ENCODE measurements at places on chromosomes 1 and 21. TPM values are rescaled to one million over a fixed set of nuclear protein-coding genes. Genes with fewer than 3 reads are reported as not detected.

- ATAC-seq, result peak; percentile 44
Measured at GRCh38 chr1:78176448-78176847, 130.7 kb downstream of the GIPC2 start.

GRCh38 chr1:201379733-201380242, 2.3 kb upstream of the TNNT2 start:
- no peak for ATAC-seq

DNA sequence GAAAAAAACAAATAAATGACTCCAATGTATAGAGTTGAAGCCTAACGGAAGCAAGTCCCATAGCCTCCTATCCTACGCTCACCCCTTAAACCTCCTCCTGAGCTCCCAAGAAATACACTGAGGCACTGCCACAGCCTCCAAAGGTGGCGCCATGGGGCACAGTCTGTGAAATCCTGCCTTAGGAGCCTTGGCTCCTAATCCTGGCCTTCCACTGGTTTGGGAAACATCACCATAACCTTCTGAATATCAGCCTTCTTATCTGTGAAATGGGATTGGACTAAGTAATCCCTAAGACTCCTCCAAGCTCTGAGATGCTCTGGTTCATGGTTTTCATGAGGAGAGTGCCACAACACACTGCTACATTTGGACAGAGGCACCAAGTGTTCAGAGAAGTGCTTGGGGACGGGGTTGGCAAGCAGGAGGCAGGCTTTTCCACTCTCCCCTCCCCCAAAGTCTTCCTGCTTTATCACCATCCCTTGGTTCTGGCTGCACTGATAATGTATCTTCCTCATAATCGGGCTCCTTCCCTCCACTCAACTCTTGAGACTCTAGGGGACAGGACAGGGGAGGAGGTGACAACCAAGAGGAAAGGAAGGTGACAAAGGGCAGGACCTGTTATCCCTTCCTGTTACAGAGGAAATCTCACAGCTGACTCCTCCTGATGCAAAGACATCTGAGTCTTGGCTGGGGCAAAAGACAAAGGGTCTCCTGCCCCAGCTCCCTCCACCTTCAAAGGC, 2.7 kb downstream of the SLAMF7 start:
- no peak for ATAC-seq

DNA sequence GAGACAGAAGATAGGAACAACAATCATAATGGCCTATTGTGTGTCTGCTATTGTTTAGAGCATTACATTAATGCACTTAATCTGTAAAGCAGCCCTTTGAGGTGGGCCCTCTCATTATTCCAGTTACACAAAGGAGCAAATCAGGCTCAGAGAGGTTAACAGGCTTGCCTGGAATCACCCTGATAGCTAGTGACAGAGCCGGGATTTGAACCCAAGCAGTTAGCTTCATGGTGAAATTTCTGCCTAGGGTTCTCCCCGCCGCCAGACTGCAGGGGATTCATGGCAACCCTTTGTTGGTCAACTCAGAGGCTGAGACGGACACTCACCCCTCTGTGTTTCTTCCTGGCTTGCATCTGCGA, 7.1 kb downstream of the HEYL start:
- ATAC-seq, result no peak

DNA sequence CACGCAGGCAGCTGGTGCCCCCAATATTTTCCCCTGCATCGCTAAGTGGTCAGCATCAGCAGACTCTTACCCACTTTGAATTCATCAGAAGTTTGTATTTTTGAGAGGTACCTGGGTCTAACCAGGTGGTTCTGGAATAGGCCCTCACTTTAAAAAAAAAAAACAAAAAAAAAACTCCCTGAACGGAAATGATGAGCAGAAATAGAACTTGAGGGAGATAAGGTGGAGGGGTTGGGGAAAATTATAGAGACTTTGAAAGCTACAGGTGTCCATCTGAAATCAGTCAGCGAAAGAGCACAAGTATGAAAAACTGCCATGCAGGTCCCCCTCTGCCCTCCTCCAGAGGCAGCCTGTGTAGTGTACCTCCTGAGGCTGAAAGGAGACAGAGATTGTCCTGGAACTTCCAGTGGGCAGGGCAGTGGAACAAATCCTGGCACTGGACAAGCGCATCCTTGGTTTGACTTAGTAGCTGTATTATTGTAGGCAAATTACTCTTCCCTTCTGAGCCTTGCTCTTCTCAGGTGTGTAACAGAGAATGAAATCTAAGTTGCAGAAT, 1.2 kb downstream of the SLAMF7 start:
- ATAC-seq, result no peak

DNA sequence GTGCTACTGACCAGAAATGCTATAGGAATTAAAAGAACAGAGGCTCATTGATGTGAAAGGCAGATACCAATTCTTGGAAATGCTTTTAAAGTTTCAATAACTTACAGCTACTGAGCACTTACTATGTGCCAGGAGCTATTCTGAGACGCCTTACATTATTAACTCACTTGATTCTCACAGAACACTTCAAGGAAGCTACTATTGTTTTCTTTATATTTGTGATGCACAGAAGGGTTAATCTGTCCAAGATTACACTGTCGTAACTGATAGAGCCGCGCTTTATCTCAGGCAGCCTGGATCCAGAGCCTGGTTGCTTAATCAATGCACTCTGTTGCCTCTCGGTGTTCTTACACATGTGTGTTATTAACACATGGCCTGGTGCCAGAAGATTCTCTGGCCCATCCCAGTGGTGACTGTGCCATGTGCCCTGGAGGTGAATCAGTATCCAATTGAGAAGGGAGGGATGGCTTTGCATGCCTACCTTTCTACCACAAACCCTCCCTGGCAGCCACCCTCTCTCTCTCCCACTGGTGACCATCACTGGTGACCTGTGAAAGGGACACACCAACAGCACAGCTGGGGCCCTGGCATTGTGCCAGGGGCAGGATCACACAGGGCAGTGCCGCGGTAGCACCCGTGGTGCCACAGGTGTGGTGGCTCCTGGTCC, 8.8 kb downstream of the FMO1 start:
- ATAC-seq, result no peak

OR2AK2 gene
- total RNA-seq, result not detected

DNA sequence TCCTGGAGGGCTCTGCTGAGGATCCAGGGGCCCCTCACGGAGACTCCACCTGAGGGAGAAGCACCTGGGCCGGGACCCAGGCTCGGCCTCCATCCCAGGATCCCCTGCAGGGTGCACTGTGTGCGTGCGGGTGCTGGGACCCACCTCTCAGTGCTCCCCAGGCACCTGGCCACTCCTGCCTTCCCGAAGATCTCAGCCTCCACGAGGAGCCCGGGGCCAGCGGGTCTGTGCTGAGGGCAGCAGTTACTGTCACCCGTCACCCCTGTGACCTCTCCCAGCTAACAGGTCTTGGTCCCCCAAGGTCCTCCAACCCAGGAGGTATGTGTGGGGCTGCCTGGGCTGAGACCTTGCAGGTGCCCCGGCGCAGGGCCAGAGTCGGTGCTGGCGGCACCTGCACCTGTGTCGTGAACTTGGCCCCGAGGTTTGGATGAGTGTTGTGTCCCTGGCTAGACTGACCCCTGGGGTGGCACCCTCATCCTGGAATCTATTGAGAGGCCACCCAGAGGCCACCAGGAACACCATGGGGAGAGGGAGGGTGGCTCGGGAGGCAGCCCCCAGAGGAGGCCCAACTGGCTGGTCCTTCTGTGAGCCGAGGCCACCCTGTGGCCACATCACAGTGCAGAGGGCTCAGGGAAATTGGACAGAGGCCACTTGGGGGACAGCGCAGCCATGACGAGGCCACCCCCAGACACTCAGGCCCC, 17.7 kb downstream of the MORN1 start:
- ATAC-seq, result peak; percentile 24

- no peak for ATAC-seq
Measured at GRCh38 chr1:175978926-175979325, 228.2 kb downstream of the COP1 start.

- ATAC-seq, result no peak
Measured at GRCh38 chr21:46121286-46122221, 23.6 kb downstream of the COL6A2 start.

- no peak for ATAC-seq
Measured at GRCh38 chr1:218817691-218818465, 355.8 kb upstream of the LYPLAL1 start.

- no peak for ATAC-seq
Measured at GRCh38 chr1:110728388-110729001, 53.8 kb upstream of the KCNA3 start.

- ATAC-seq, result no peak
Measured at GRCh38 chr1:231416901-231417300, 5.2 kb downstream of the EGLN1 start.
